Activated naive CD8-positive, alpha-beta T cell treated with anti-CD3 and anti-CD28 coated beads for 36 hours (primary cell): ENCODE measurements at places on chromosomes 16 and 17.

DNA sequence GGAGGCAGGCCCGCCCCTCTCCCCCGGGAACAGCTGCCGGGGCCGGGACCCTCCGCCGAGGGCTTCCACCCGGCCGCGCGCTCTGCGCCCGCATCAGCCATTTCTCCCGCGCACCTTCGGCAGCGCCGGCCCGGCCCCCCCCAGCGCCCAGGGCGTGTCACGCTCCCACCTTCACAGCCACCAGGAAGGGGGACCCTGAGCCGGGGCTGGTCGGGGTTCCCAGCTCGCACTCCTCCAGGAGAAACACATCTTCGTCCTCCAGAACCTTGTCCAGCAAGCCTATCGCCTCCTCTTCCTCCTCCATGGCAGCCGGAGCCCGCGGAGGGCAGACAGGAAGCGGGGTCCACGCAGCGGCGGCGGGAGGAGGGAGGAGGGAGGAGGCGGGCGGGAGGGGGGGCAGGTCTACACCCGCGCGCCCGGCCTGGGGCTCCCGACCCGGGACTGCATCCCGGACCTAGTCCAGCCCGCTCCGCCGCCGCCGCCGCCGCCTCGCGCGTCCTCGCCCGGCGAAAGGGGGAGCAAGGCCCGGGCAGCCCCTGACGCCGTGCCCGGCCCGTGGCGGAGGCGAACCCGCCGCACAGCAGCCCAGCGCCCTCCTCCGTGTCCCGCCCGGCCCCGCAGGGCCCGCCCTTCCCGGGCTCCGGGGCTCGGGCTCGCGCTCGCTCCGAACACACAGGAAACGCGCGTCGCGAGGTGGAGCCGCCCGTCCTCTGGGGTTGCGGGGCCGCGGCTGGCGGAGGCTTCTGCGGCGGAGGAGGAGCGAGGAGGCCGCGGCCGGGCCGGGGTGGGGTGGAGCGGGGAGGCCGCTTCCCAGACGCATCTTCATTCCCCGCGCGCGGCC, 70.8 kb downstream of the ABR start:
- DNase-seq: peak; percentile 71

- peak; percentile 21 for DNase-seq
These were observed 1.7 kb upstream of the SLC16A11 start for GRCh38 chr17:7045492-7046126.

GRCh38 chr16:70808371-70808770, 7.4 kb upstream of the VAC14 start:
- no peak for DNase-seq

- no peak for DNase-seq
These were observed 4.2 kb downstream of the CDR2 start for GRCh38 chr16:22370038-22370820.

DNA sequence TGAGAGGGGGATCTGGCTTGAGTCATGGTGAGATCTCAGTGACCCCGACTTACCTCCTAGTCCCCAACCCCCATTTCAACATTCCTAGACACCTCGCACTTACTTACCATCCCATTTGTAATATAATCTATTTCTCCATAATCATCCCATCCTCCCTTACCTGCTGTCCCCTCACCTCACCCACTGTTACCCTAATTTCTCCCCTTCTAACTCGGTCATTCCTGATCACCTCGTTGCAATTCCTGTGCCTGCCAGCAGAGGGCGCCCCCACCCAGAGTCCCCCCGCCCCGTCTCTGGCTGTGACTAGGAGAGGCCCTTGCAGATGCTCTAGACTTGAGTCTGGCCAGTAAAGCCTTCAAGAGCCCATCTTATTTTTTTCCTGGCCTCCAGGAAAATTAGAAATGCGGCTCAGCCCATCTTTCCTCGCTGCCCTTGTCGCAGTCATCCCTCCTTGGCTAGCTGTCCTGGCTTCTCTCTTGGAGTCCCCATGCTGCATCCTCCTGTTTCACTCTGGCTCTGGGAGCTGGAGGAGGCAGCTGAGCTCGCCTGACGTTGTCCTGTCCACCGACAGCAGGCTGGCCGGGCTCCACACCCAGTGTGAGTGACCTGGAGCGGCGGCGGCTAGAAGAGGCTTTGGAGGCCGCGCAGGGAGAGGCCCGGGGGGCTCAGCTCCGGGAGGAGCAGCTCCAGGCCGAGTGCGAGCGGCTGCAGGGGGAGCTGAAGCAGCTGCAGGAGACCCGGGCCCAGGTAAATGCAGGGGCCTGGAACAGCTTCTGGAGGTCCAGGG, 5.0 kb downstream of the TBKBP1 start:
- DNase-seq: peak; percentile 76

DNA sequence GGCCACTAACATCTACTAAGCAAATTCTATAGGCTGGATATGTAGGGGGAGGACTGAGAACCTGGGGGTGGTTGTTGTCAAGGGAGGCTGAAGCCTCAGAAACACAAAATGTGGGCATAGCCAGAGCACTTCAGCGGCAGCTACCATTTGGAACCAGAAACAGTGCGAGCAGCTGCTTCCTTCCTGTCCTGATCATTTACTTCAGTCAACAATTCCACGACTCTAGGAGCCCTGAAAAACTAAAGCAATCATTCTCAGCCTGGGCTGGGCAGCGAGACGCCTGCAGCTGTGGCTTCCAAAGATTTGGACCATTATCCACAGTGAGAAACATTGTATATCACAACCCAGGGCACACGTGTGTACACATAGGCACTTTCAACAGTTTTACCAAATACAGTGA, 93.9 kb upstream of the WSCD1 start:
- no peak for DNase-seq

DNA sequence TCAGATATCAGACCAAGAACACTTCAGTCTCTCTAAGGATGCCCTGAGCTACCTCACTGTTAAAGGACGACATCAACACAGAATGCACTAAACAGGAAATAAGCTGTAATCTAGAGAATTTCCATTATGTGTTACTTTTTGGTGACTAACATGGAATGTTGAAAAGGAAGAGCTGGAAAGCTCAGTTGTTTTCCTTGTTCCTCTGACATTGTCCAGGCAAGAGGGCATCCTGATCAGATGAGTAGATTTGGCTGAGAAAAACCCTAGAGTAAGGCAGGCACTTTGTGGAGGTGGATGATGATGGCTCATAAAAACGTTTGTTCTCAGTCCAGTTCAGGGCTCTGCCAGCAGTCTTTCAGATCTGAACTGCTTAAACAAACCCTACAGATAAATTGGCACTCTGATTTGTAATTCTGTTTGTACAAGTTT, 34.0 kb downstream of the DGKE start:
- no peak for DNase-seq

- no peak for DNase-seq
These were observed 52.6 kb downstream of the PRKCA start for GRCh38 chr17:66354981-66355380.

- DNase-seq: no peak
These were observed 636 bp upstream of the RAP1GAP2 start for GRCh38 chr17:2795441-2796163.

DNA sequence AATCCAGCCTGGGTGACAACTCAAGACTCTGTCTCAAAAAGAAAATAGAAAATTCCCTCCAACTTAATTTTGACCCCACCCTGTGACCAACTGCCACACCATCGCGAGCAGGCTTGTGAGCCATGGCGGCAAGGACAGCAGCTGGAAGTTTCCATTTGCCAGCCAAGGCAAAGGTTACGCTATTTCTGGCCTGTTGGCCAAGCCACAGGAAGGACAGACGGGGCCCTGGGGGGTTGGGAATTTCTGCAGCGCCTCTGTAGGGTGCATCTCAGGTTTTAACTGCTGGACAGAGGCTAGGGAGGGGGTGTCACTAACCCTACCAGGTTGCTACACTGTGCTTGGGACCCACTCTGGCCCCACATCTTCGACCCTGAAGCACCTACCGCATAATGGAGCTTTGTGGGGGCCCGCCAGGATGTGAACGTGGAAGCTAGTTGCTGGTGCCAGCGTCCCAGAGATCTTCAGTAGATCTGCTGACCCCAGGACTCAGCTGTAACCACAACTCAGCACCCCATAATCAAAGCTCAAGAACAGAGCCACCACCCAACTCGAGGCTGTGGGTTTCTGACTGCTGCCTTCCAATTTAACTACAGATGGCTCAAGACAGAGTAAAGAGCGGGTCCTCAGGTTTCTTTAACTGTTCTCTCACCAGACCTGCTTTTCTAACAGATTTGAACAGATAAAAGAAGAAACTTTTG, 10.9 kb downstream of the KIFC3 start:
- DNase-seq: no peak

GRCh38 chr17:6303664-6304063, 131.3 kb downstream of the AIPL1 start:
- peak; percentile 1 for DNase-seq

- DNase-seq: no peak
These were observed 101.2 kb downstream of the TTC19 start for GRCh38 chr17:16100737-16101400.

DNA sequence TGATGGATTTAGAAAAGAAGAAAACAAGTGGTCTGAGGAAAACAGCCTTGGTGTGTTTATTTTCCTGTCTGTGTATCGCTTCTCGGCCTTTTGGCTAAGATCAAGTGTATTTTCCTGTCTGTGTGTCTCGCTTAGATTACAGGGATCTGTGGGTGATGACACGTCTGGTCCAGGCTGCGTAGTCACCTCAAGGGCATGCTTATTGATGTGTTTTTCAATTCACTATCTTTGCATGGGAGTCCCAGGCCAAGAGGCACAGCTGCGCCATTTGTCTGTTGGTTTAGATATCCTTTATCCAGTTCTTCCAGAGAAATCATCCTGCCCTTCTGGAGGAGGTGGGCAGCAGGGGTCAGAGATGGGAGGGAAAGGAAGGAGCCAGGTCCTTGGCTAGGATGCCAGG, 47.1 kb upstream of the STH start:
- DNase-seq: no peak

DNA sequence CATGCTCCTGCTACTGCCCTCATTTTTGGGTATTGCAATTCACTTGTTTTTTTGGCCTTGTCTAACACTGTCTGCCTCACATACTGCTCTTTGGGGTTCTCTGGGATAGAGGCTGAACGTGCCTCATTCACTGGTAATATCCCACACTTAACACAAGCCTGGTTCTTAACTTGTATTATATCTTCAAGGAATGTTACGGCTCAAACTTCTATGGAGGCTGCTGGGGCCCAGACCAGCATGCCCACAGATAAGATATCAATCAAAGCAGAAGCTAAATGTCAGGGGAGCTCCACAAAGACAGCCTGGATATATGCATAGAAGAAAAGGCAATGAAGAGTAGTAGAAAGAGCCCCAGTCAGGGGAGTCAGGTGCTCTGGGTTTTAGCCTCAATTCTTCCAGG, 103.5 kb downstream of the WSCD1 start:
- no peak for DNase-seq

GRCh38 chr16:8963010-8963820, 491 bp downstream of the USP7 start:
- DNase-seq: peak; percentile 36

DNA sequence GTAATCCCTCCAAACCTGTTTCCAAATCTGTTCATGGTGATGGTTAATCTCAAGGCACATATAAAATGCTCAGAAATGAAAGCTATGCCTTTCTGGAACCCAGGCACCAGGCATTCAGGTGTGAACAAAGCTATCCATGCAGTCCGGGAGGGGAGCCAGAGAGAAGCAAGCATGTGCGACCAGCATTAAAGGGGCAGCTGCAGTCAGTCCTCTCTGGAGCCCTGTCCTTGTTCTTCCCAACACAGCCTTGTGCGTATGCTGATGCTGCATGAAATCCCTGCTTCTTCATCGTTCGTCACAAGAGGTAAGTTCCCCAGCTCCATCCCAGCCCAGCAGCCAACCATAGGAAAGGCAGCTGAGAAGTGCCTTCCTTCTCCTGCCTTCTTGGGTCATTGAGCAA, 148.7 kb downstream of the GRIN2A start:
- no peak for DNase-seq

DNA sequence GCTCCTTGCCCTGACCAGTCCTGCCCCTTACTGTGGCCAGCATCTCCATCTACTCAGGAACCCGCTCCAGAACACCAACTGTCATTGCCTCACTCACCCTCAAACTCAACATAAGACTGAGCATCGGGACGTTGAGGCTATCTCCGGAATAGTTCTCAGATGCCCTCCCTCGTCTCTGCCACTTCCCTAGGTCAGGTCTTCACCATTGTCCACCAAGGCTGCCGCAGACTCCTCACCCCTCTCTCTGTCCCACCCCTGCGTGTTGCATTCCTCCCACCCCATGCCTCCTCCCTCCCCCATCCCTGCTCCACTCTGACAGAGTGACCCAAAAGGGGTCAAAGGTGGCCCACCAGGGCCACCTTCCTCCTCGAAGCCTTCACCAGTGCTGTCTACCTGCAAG, 37.2 kb downstream of the C17orf67 start:
- DNase-seq: no peak

- no peak for DNase-seq
These were observed 26.2 kb downstream of the SLC39A11 start for GRCh38 chr17:73066148-73066884.

- DNase-seq: no peak
These were observed 727 bp upstream of the MBTPS1 start for GRCh38 chr16:84117494-84117843.

GRCh38 chr16:17098685-17099084, 372.1 kb downstream of the XYLT1 start:
- DNase-seq: no peak

GRCh38 chr16:68722119-68723024, 14.7 kb upstream of the CDH1 start:
- DNase-seq: no peak

GRCh38 chr17:57567251-57567650, 177.8 kb downstream of the CCDC182 start:
- DNase-seq: no peak

GRCh38 chr17:14559264-14560119, 258.6 kb downstream of the HS3ST3B1 start:
- DNase-seq: no peak

DNA sequence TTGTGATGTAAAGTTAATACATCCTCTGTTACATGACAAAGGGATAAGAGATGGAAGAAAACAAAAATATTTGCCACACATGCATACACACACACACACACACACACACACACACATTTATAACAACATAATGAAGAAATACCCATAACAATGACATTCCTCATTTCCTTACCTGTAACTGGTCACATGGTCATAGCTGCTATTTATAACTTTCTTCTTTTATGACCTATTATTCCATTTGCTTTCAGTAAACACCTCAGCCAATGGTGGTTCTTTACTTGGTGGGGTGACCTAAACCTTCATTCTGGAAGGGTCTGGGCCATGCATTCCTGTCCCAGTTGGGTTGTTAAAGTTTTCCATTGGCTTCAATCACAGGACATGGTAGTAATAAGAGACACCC, 5.3 kb downstream of the MT2A start:
- no peak for DNase-seq

- no peak for DNase-seq
These were observed 924 bp downstream of the SMARCD2 start for GRCh38 chr17:63841350-63842172.

- DNase-seq: no peak
These were observed 13.1 kb downstream of the MAP2K3 start for GRCh38 chr17:21297597-21297996.

- peak; percentile 47 for DNase-seq
These were observed 772 bp downstream of the CHD3 start for GRCh38 chr17:7889166-7889955.

- no peak for DNase-seq
These were observed at the start of gene DDX42 for GRCh38 chr17:63774141-63774968. DDX42 (plus strand) TSS chr17:63774170; CDS start chr17:63787050, 12,880 bp downstream.

- DNase-seq: no peak
These were observed 740 bp downstream of the AATF start for GRCh38 chr17:36949461-36949927.
